Stimulated activated CD4-positive, alpha-beta T cell treated with anti-CD3 and anti-CD28 coated beads, Interleukin-1b, Interleukin-23, amount 100 ng/mL, for 1 hour (primary cell): ENCODE measurements at places on chromosomes 5 and 9.

DNA sequence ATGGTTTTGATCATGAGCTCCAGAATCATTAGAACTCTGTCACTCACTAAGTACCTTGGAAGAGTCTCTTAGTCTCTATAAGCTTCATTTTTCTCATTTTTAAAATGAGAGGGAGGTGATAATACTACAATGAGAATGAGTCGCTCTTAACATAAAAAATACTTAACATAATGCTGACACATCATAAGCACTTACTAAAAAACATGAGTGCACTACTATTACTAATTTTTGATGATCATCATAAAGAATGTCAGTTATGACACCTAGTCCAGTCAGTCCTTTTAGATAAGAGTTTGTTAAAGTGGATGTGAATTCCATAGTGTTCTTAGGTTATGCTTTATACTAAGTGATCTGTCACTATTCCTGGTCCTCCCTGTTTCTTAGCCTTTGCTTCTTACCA lies 200.4 kb upstream of the SLC24A2 start:
- DNase-seq = no peak

GRCh38 chr5:131254741-131255140 lies 9.1 kb upstream of the CDC42SE2 start:
- DNase-seq = no peak

DNA sequence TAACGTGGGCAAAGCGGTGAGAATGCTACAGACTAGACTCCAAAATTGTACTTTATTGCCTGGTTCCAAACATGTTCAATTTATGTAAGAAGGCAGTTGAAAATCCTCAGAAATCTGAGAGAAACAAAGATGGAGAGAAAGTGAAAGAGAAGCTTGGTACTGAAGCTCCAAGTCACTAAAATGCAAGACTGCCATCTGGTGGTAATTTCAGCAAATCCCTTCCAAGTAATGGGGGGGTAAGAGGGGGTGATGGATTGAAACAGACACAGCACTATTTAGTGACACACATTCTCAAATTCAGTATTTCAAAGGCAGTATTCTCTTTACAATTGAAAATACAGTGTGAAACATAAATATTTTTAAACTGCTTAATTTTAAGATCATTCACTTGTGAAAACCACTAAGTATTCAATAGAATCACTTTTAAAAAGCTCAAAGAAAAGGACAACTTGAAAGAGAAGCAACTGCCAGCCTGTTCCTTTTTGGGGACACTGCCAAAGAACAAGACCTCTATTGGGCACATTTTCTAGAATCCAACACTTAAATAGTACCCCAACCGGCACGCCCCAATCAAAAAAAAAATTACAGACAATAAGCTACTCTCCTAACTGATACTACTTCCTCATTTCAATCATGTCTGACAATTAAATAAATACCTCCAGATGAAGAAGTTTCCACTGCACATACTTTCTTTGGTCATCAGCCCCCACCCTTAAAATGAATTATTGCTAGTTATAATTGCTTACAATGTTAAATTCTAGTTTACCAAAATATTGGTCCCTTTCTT lies 131.5 kb downstream of the AGTPBP1 start:
- no peak for DNase-seq

GRCh38 chr9:84701801-84702200 lies 32.3 kb downstream of the NTRK2 start:
- no peak for DNase-seq

GRCh38 chr9:133671371-133671770 lies 35.2 kb downstream of the DBH start:
- no peak for DNase-seq

- no peak for DNase-seq
These were observed 211.0 kb downstream of the ADCY2 start for GRCh38 chr5:7606840-7607465.

GRCh38 chr9:114348906-114349482 lies 19.3 kb downstream of the ORM2 start:
- peak; percentile 71 for DNase-seq

GRCh38 chr5:125583321-125584139 lies 837.1 kb upstream of the ZNF608 start:
- no peak for DNase-seq

DNA sequence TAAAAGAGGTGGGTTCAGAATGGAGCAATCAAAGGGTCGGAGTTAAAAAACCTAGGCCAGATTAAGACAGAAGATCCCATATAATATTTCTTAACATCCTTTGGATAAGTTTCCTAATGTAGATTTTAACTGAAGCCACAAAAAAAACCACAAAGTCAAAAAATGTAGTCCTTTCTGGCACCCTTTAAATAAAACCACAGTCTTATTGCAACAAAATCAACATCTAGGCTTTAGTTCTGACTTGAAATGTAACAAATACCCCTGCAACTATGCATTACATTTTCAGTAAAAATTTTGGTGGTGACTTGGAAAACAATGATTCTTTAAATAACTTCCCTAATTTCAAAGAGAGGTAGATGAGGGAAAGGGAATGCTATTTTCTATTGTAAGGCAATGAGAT lies 109.2 kb downstream of the PSAT1 start:
- no peak for DNase-seq

DNA sequence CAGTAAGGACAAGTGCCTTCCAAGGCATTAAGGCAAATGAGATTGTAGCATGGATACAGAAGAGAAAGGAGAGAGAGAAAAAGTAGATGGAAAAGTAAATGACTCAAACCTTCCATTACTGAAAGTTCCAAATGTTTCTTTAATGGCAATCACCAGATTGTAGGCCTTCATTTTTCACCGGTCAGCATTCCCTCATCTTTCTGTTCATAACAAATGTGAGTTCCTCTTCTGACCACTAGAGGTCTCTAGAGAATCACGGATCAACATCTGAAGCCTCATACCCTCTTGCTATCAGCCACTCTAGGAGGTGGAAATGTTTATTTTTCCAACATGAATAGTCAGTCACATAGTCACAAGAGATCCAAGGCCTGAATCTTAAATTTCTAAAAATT lies 73.6 kb upstream of the RPS23 start:
- DNase-seq = no peak

DNA sequence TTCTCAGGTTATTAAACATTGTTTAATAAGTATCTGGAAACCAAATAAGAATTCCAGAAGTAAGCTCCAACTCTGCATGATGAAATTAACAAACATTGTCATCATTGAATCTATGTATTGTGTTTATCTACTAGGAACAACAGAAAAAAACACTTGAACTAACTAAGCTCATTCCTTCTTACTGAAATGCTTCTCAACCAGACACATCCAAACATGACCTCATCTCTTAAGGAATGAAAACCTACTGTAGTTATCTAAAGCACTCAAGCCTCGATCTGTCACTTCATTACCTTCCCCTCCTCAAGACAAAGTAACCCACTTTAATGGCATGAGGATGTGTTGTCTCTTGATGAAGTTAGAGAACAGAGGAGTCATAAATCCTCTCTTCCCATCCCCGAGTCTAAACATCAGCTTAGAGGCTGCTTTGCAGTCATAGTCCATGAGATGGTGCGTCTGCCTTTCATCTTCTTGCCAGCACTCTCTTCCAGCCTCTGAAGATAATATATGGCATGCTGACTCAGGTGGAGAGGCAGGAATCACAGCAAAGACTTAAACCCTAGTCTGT lies 86.5 kb downstream of the CEMIP2 start:
- DNase-seq = no peak

DNA sequence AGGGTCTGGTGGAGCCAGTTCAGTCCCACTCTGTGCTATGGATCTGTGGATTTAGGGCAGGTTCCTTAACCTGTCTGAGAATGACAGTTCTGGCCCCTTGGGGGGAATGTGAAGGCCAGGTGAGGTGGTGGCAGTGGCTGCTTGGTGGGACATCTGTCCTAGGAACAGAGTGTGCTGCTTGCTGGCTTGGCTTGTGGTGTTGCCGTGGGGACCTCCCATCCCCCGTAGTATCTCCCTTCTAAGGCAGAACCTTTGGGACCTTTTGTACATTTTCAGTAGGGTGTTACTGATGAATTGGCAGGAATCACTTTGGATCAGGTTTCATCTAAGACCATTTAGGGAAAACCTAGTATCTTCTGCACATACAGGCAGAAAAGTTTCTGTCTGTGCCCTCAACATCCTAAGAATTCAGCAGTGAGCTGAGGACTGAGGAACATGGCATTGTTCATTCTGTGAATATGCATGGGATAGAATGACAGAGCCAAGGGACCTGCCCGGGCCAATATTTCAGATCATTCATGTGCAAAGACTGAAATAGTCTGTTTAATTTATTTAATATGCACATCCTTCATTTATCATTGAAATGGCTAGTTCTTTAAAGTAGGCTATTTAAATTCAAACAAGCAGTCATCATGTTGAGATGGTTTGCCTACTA lies 64.6 kb downstream of the WNK2 start:
- no peak for DNase-seq

- DNase-seq = no peak
These were observed 460.7 kb downstream of the NTRK2 start for GRCh38 chr9:85130260-85130659.

DNA sequence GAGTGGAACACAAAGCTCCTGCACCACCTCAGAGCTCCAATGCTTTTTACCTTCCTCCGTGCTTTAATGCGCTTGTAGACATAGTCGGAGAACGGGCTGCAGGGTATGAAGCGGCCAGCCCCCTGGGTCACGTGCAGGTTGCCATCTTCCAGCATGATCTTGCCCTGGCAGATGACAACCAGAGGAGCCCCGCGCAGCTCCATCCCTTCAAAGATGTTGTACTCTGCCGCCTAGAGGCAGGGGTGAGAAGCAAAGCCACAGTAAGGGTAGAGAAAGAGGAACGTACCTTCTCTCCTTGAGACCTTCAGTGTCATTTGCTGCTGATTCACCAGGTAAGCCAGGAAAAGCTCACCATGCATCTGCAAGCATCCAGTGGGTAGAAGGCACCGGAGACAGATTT lies 112.3 kb downstream of the DPYSL3 start:
- DNase-seq = no peak

- DNase-seq = no peak
These were observed 32.0 kb upstream of the DHFR start for GRCh38 chr5:80686757-80687156.

DNA sequence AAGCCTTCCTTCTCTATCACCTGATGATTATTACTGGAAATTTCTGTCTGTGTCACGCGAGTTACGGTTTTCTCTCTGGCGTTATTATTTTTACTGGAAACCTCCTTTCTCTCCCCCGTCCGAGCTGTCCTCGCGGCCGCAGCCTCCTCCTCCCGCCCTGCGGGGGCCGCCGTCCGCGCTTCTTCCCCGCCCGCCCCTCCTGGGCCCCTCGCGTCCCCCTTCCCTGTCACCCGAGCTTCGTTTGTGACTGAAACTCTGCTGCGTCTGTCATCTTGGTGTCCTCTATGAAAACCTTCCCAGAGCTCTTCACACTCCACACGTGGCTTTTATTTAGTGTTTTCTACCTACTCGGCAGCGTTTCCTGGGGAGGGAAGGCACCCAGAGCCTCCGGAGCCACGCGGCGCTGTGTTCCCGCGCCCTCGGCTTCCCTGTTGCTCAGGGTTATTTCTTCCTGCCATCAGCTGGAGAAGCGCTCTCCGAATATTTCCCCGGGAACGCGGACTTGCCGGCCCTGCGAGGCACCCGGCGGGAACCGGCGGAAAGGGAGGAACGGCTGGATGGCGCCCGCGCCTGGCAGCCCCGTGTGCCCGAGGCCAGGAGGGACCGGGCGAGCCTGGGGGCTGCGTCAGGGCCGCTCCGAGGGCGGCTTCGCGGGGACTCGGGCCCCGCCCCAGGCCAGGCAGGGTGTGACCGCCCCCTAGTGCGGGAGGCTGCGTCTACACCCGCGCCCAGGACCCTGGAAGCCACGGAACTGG lies 33.9 kb downstream of the TRIP13 start:
- peak; percentile 6 for DNase-seq

GRCh38 chr5:38642189-38642911 lies 85.9 kb upstream of the LIFR start:
- DNase-seq = no peak
